ENCODE measurements at places on chromosomes 1 and 21. TPM values are rescaled to one million over a fixed set of nuclear protein-coding genes. Genes with fewer than 3 reads are reported as not detected.

The ST6GALNAC5 gene
- total RNA-seq: 5.1 TPM

The ACADM gene
- total RNA-seq: 138 TPM

The GPR161 gene
- 0.35 TPM for total RNA-seq

The TMEM39B gene
- 9.9 TPM for total RNA-seq

The PLA2G2F gene
- not detected for total RNA-seq

The IGSF21 gene
- total RNA-seq: not detected

The TACSTD2 gene
- total RNA-seq: 0.47 TPM

GRCh38 chr1:207045453-207045852, 5.6 kb downstream of the YOD1 start:
- no peak for DNase-seq

GRCh38 chr1:46672696-46673095, 1.0 kb downstream of the TEX38 start:
- no peak for DNase-seq

GRCh38 chr1:7479571-7479970, 291.5 kb upstream of the VAMP3 start:
- no peak for DNase-seq

- no peak for DNase-seq
These were observed 255.3 kb upstream of the CAMK1G start for GRCh38 chr1:209328196-209328595.

DNA sequence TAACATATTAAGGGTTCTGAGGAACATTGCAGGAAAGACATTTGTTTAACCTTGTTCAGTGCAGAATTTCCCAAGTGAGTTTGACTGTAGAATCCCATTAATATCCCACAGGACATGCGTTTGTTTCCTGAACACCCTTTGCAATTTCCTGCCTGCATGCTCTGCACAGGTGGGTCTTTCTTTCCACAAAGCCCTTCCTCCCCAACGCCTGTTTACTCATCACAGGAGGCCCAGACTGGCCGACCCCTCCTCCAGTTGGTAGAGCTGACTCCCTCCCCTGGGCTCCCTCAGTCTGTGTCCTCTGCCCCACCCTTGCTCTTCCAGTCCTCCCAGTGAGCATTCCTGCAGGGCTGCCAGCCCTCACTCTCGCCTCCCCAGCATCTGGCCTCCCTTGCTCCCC, 47.5 kb upstream of the CTPS1 start:
- DNase-seq: no peak

GRCh38 chr1:174818951-174819350, 180.8 kb upstream of the CACYBP start:
- no peak for DNase-seq

DNA sequence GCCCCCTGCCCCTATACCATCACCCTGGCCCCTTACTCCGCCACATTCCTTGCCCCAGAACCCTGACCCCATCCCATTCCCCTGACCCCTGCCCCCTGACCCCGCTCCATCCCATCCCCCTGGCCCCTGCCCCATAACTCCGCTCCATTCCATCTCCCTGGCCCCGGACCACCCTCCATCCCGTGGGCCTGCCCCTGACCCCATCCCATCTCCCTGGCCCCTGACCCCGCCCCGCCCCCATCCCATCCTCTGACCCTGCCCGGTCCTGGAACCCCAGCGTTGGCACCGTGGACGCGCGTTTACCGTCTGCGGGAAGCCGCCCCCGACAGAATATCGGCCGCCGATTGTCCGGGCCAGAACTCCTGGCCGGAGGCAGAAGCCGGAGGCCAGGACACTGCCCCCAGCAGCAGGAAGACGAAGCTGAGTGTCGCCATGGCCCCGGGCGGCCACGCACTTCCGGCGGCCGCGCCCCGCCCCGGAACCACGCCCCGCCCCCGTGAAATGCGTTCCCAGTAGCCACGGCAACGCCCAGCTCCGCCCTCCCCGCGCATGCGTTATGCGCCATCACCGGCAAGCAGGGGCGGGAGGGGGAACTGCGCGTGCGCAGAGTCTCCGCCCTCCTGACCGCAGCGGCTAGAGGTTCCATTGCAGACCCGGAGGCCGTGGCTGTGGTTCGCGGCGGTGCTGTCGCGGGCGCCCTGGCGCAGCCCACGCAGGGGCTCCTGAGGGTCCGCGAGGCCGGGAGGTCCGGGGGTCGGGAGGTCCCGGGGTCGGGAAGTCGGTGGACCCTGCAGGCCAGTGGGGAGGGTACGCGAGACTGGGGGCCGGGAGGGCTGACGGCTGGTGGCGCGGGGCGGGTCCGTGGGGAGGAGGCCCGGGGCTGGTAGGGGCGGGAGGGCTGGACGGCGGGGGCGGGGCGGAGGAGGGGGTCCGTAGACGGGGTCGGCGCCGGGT, at the start of gene POFUT2:
Gene POFUT2 (minus strand): TSS at position 458 of the 954 bp plus-strand sequence. CDS start 24 bp downstream, at position 434.
- DNase-seq: peak; percentile 99

- no peak for DNase-seq
These were observed 37.4 kb downstream of the LRRC52 start for GRCh38 chr1:165580931-165581871.

- no peak for DNase-seq
These were observed 294.7 kb downstream of the SIPA1L2 start for GRCh38 chr1:232335261-232335660.

DNA sequence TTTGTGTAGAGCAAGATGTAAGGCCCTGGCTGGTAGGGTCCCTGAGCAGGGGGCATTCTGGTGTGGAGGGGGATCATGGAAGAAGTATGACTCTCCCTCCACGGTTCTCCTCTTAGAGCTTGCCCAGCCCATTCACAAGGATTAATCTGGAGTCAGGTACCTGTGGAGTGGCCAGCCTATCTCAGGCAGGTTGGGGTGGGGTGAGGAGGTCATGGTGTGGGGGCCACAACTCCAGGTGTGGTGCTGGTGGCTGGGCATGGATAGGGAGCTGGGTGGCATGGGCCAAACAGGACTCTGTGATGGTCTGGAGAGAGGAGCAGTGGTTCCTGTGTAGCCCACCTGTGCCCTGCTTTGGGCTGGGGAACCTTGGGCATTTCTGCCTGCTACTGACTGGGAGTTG, 32.3 kb downstream of the TMCC2 start:
- no peak for DNase-seq

- DNase-seq: no peak
These were observed 190.7 kb downstream of the PTBP2 start for GRCh38 chr1:96912248-96912647.

GRCh38 chr1:159408862-159409400, 23.1 kb upstream of the OR10J4 start:
- no peak for DNase-seq

GRCh38 chr1:59266927-59267293, 30.0 kb upstream of the FGGY start:
- DNase-seq: no peak

DNA sequence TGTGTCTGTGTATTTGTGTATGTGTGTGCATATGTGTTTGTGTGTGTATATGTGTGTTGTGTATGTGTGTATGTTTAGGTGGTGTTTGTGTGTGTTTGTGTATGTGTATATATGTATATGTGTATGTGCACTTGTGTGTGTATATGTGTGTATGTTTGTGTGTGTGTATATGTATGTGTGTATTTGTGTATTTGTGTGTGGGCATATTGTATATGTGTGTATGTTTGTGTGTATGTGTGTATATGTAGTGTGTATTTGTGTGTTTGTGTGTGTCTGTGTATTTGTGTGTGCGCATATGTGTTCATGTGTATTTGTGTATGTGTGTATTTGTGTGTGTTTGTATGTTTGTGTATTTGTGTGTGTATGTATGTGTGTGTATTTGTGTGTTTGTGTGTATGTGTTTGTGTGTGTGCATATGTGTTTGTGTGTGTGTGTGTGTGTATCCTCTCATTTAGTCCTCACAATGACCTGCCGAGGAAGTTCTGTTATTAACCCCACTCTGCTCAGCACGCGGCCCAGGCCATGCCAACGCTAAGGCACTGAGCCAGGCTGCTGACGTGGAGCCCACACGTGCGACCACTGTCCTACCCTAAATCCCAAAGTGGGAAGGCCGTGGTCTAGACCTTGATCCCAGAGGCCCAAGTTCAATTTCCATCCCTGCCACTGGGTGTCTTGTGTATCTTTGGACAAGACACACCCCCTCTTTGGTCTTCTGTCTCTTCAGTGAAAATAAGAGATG, 43.2 kb upstream of the TMEM51 start:
- no peak for DNase-seq

DNA sequence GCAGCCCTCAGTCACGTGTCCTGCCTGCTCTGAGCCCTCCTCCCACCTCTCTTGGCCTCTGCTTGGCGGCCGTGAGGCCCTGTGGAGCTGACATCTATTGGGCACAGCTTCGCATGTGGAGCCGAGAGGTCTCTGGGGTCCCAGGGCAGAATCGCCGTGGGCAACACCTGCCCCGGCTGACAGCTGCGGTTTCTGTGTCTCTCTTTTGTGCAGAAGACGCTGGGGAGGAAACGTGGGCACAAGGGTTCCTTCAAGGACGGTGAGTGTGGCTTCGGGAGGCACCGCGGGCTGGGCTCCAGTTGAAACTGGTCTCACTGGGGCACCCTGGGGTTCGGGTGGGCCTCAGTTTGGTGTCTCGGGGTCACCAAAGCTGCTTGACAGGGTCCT, 11.5 kb downstream of the ARHGEF16 start:
- no peak for DNase-seq
